ENCODE measurements at places on chromosomes 5 and 9.

DNA sequence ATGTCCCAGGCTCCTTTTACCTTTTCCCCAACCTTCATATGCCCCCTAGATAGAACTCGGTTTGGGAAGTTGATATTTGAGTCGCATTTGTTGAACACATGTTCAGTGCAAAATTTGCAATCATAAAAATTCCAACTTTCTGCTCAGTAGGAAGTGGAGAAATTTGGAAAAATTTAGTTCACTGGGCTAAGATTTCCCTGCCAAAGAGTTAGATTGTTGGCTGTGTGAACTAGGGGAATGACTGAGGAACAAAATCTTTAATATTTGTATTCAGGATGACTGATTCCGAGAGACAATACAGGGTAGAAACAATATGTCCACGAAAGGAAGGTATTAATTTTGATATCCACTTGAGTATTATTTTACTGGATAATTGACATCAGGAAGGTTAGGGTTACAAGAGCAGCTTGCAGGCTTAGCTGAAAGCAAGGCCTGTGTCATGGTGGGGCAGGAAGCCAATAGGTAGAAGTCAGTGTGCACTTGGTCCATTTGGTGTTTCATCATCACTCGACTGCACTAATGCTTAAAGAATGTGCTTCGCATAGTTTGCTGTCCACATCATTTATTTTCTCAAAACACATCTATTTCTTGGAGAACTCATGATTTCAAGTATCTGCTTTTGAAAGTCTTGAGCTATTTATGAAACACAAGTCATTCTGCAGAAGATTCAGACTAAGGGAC lies 59.4 kb upstream of the GNA14 start:
- DNase-seq: no peak

DNA sequence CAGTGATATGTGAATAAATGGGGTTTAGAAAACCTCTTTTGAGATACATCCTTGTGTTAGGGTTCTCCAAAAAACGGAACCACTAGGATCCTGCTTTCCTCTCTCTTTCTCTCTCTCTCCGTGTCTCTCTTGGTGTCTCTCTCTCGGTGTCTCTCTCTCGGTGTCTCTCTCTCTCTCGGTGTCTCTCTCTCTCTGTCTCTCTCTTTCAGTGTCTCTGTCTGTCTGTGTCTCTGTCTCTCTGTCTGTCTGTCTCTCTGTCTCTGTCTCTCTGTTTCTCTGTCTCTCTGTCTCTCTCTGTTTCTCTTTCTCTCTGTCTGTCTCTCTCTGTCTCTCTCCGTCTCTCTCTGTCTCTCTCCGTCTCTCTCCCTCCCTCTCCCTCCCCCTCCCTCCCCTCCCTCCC lies 7.8 kb upstream of the TEX48 start:
- DNase-seq: no peak

DNA sequence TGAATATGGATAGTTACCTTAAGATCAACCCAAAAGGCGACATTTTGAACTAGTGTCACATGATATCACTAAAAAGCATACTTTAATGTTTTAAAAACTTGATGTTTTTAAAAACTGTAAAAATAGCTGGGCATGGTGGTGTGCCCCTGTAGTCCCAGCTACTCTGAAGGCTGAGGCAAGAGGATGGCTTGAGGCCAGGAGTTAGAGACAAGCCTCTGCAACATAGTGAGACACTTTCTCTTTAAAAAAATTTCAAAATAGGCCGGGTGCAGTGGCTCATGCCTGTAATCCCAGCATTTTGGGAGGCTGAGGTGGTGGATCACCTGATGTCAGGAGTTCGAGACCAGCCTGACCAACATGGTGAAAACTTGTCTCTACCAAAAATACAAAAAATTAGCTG lies 129.5 kb downstream of the NPR3 start:
- no peak for DNase-seq

- peak; percentile 23 for DNase-seq
Observed at GRCh38 chr5:134964359-134965270, 3.1 kb upstream of the CATSPER3 start.

DNA sequence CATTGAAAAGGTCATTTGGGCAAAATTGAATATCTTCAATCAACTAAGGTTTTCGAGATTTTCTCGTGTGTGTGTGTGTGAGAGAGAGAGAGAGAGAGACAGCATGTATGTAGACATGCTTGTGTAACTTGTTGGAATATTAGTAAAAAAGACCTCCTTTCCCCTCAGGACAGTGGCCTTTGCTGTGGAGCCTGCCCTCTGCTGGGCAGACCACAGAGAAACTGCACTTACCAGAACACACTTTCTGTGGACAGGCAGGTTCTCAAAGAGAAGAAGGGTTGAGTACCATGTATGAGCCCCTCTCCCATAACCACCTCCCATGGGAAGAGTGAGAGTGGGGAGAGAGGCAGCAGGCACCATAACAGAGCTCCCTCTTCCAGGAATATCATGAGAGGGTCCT lies 45.6 kb downstream of the CFAP90 start:
- DNase-seq: no peak

DNA sequence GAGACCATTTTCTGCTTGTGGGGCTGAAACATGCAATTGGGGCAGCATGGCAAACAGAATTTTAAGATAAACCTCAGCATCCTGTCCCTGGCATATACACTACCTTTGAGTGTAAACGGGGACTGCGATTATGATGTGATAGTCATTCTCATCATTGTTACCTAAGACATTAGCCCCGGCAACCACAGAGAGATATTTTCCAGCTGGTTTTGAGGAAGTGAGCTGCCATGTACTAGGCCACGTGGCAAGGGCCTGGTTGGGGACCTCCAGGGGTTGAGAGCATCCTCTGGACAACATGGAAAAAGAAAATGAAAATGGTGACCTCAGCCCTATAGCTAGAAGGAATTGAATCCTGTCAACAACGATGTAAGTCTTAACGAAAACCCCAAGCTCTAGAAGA lies 623.6 kb upstream of the CDH18 start:
- DNase-seq: no peak

- peak; percentile 81 for DNase-seq
Observed at GRCh38 chr5:127785098-127785927, 82.1 kb downstream of the CCDC192 start.

- no peak for DNase-seq
Observed at GRCh38 chr9:15942831-15943424, 390.1 kb downstream of the CCDC171 start.

DNA sequence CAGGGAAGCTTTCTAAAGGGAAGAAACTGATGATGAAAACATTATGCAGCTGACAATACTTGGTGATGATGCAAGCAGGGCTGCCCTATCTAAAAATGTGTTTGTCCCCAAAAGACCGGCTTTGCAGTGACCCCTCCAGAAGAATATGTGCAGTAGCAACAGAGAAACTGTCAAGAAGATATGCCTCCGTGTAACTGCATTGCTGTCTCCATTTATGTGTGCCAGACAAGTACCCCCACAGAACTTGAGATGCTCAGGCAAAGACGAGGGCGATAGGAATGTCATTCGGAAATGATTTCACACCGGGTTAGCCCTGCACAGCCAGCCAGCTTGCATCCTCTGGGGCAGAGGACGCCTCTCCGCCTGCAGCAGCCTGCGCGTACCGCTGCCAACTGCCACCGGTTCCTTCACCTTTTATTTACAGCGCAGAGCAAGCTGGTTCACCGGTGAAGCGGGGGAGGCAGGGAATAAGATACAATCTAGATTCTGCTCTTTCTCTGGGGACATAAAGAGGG lies 2.0 kb downstream of the GABBR2 start:
- DNase-seq: no peak

GRCh38 chr9:20363233-20363632 lies 259.1 kb downstream of the MLLT3 start:
- no peak for DNase-seq

- DNase-seq: no peak
Observed at GRCh38 chr9:71863631-71864030, 47.4 kb downstream of the ABHD17B start.

DNA sequence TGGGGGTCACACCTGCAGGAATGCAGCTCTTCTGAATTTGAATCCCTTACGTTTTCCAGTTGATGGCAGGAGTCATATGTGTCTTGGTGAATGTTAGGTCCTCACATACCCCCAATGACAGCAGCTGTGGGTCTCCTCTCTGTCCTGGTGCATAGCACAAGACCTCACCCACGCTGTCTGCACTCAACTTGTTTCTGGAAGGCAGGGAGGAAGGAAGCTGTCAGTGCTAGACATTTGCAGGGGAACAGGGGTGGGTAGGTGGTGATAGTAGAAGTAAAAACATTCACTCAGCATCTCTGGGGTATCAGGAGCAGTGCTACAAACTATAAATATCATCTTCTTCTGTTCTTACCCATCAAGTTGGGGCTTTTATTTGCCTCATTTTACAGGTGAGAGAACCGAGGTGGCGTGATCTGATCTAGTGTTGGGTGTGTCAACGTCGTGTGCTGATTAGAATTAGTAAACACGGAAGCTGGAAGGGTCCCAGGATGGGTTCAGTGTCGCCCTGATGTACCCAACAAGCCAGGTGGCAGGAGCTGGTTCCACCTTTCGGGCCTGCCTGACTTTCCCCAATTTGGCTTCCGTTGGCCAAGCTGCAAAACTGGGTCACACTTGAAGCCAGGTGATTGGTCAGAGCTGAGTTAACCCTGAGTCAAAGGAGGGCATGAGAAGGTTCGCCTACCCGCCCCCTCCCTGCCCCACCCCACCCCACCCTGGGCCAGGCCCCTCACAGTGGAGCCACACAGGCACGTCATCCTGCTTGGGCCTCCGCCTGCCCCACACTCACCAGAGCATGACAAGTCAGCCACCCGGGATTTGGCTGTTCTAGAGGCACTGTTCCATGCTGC lies 15.8 kb downstream of the ERGIC1 start:
- DNase-seq: no peak

DNA sequence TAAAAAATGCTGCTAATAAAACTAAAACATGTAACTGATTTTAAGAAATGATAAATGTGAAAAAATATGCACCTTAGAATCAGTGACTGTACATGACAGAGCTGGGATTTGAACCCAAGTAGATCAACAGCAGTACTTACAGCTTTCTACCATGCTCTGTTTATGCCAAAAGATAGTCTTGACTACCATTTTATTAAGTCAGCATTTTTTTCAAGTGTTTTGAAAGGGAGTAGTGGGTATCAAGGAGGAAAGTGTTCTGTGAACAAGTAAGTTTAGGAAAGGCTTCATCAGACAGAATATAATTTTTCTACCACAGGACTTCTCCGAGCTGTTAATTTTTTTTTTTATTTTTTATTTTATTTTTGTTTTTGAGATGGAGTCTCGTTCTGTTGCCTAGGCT lies 180.4 kb upstream of the GLRA1 start:
- no peak for DNase-seq

DNA sequence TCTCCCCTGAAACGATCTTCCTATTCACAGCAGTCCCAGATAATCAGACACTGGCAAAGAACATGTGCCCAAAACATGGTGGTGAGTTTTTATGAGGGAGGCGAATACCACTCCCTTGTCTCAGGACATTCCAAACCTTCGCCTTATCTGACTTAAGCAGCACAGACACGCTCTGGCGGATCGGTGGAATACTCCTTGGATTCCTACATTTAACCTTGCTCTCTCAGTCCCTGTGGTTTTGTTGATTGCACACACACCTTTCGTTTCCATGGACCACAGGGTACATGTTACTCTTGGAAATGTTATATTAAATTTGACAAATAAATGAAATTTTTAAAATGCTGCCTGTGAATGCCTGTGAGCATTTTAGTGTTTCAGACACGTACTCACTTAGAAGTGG lies 87.8 kb upstream of the CPEB4 start:
- no peak for DNase-seq

GRCh38 chr5:129431406-129431805 lies 28.7 kb upstream of the ADAMTS19 start:
- no peak for DNase-seq

- DNase-seq: no peak
Observed at GRCh38 chr9:115382865-115383264, 264.9 kb upstream of the TNC start.

DNA sequence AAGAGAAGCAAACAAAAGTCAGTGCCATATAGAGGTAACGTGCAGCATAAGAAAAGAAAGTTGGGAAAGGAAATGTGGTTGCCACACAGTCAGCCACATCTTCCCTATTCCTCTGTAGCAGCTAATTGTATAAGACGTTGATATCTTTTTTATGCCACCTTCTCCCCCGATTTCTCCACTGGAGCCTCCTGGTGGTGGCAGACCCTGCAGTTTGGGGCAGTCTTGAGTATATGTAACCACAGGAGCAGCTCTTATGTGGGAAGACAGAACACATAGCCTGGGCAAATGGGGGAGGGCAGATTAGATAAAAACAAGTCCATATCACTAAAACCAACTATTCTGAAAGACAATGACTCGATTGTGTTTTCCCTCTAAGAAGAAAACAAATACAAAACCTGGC lies 99.7 kb downstream of the PLCXD3 start:
- DNase-seq: no peak

Measured in activated CD4-positive, alpha-beta T cell treated with anti-CD3 and anti-CD28 coated beads, Interleukin-2, Interleukin-6, amounts not matched to agents 100 ng/mL and 50 ng/mL, durations not matched to agents 16 hours and 8 hours (primary cell).